IPS DF 19.7 (cell line): ENCODE measurements at places on chromosomes 7 and 10.

GRCh38 chr7:142964502-142965246 lies 2.5 kb upstream of the KEL start:
- no peak for DNase-seq

GRCh38 chr7:106620676-106621075 lies 40.3 kb downstream of the CCDC71L start:
- no peak for DNase-seq

DNA sequence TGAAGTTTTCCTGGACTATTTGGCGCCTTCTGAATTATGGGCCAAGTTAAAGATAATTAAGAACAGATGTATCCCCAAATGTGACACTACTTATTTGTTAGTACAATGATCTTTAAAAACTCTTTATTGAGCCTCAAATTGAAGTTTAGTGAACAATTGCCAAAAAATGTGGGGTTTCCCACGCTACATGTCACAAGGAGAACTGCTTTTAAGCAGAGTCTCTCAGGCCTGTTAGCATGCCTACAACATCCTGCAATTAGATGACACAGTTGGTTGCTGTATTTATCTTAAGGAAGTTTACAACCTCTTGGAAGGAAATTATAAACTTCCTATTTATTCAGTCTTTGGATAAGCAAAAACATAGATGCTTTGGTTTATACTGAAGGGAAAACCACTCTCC lies 733.0 kb downstream of the TNS3 start:
- DNase-seq, result no peak

DNA sequence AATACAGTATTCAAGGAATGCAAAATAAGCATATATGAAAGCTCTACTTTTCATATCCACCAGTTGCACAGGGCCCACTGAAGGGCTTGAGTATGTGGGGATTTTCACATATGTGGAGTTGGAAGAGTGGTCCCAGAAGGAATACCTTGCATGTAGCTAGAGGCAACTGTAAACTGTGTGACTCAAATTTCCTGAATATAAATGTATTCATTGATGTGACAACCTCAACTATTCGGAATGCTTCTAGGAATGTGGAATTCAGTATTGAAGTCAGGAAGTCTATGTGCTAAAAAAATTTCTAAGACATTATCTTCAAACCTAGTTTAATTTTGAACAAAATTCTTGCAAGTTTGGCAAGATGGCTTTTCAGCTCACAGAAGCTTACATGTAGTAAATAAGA lies 695.5 kb upstream of the SEMA3D start:
- no peak for DNase-seq

DNA sequence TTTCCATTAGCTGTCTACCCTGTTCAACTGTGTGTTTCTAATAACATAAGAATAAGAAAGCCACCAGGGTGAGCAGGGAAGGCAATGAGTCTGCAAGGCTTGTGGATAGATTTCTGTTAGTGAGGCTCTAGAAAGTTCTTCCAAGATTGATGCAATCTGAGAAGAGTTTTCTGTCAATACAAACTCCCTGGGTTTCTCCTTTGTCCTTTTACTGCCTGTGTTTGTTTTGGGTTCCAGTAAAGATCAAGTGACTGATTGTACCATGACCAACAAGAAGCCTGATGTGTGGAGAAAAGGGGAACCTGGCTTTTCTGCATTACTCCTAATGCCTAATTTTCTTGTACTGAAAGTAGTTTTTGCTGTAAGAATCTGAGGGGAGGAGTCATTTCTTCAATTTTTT lies 139.9 kb downstream of the CFTR start:
- DNase-seq, result no peak

GRCh38 chr7:131020759-131021261 lies 286.8 kb upstream of the KLF14 start:
- no peak for DNase-seq

- DNase-seq, result no peak
Observed at GRCh38 chr10:118809357-118810220, 54.8 kb upstream of the CACUL1 start.

DNA sequence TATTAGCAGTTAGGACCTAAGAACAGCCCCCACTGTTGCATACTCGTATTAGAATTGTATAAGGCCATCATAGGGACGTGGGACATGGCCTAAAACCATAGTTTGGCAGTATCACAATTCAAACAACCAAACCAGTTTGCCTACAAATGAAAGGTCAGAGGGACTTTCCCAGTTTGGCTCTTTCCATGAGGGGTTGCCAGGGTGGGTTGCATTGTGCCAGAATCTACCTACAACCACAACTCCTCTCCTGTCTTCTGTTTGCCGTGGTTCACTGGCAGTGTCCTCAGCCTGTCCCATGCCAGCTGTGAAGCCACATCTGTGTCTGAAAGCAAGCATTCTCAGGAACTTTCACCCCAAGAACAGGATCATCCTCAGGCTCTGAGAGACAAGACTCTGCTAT lies 44.5 kb downstream of the PIK3AP1 start:
- DNase-seq, result no peak

DNA sequence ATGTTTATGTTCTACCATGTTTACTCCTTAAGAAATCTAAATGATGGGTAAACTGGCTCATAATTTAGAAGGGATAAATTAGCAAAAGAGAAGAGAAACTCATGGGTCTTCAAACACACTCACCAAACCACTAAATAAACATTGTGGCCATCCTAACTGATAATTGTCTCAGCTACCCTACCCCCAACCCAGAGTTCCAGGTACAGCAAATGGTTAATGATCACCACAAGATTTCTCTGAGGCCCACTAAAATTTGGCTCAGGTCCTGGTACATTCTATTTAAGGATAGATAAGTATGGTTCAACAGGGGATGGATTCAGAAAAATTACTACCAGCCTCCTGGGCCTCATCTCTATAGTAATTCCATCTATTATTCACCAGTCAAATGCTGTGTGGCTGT lies 21.4 kb downstream of the SLC25A13 start:
- no peak for DNase-seq

DNA sequence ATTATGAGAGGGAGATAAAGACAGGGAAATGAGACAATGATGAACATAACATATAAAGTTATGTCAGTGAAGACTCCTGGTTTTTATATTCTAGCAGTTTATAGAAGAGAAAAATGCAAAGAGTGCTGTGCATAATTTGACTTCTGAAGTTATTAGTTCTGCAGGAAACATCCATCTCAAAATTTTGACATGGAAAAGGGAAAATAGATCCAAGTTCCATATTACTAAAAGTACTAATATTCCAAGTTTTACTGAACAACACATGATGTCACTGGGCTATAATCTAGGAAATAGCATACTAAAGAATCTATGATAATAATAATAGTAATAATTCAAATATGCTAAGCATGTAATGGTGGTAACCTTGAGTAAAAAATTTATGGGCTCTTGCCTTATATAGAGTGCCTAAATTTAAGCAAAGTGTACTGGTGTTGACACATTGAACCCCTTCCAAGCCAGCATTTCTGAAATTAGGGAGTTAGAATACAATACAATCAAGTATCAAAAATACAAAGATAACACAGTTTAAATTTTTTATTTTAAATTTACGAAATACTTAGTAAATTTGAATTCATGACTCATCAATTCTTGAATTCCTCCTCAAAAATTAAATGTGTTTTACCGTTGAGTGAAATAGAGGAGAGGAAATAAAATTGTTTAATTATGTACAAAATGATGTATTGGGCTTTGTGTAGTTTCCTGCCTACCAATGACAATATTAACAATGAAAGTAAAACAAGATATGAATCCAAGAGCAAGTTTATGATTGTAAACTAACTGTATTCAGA lies 102.8 kb upstream of the KCND2 start:
- no peak for DNase-seq

DNA sequence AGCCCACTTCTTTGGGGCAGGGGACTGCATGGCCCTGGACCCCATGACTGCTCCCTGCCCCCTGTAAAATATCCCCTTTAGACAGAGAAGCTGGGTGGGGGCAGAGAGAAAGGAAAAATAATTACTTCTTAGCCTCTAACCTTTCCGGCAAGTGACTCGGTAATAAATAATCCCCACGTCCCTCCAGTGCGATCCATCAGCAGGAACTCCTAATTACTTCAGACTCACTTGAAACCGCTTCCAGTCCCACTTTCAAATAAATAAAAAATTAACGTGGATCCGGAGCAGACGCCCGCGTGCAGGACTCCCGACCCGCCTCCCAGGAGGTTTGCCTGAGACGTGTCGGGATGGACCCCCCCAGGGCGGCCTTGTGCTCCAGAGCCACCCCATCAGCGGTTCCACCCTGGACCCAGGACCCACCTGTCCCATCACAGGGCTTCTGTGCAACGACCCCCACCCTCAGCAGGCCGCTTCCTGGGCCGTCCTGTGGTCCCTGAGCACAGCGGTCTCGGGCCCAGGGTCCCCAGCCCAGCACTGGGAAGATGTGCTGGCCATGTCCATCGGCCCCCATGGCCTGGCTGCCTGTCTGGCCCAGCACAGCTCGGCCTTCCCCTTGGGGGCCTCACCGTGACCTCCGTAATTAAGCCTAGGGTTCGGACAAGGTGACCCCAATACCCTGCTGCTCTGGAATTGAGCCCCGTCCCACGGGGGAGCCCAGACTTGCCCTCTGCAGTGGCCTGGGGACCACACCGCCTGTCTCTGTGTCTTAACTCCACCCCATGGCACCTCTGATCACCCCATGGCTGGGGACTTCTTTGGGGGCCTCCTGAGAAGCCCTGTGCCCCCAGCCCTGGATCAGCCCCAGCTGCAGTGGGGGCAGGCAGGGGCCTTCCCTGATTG lies 108.0 kb downstream of the UNCX start:
- DNase-seq, result no peak

- no peak for DNase-seq
Observed at GRCh38 chr7:47254081-47254977, 327.6 kb downstream of the TNS3 start.
